Vagina (tissue), 2 donors: ENCODE measurements at places on chromosomes 3 and 15.
A peak's percentile ranks its signal among the peaks of the same experiment; 100 is the strongest.

- H3K27me3 ChIP-seq, result no peaks in the 10 kb centered on the region
- no peak overlapping the region for H3K4me3 ChIP-seq
- no peak for DNase-seq
- no peaks in the 10 kb centered on the region for H3K4me1 ChIP-seq
- no peak overlapping the region for H3K27ac ChIP-seq
Measured at GRCh38 chr15:79965846-79966630, 5.0 kb downstream of the BCL2A1 start.

GRCh38 chr15:64070106-64070505 lies 23.5 kb downstream of the CIAO2A start:
- H3K4me1 ChIP-seq, result peaks cover 51% of the 10 kb centered on the region
- H3K4me3 ChIP-seq, result no peak overlapping the region

DNA sequence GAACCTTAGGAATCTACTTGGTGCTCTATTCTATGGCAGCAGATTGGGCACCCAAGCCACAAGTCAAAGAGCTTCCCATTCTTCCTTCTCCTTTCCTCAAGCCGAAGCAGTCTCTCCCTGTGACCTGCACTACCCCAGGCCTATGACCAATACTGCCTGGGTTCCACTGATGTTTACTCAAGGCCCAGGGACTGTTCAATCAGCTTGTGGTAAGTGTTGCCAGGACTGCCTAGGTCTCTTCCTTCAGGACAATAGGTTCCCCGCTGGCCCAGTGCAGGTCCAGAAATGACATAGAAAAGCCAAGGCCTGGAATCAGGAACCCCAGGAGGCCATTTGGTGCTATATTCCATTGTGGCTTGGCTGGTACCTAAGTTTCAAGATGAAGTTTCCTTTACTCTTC lies 397.9 kb downstream of the ZIC4 start:
- no peaks in the 10 kb centered on the region for H3K4me1 ChIP-seq
- no peaks in the 10 kb centered on the region for H3K36me3 ChIP-seq
- no peaks in the 10 kb centered on the region for H3K27me3 ChIP-seq

GRCh38 chr3:137770835-137771399 lies 6.8 kb downstream of the SOX14 start:
- DNase-seq, result no peak
- H3K4me1 ChIP-seq, result peaks cover 40% of the 10 kb centered on the region
- H3K36me3 ChIP-seq, result no peaks in the 10 kb centered on the region
- H3K4me3 ChIP-seq, result peak overlapping the region; percentile 8
- no peaks in the 10 kb centered on the region for H3K27me3 ChIP-seq
